NCI-H226 (cell line): ENCODE measurements at places on chromosomes 1 and 21.

DNA sequence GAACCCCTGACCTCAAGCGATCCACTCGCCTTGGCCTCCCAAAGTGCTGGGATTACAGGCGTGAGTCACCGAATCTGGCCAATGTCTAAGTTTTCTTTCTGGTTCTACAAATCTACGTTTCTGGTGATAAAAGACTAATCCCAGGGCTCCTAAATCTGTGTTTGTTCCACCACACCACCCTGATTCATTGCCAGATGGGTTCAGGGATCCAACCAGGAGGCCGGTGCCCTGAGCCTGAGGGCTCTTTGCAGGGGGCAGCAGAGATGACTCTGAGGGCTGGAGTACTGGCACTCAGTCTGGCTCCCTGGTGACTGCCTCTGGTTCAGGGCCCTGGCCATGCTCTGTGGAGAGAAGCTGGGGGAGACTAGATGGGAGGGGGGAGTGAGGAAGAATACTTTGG, 10.5 kb upstream of the OPRD1 start:
- DNase-seq = no peak

DNA sequence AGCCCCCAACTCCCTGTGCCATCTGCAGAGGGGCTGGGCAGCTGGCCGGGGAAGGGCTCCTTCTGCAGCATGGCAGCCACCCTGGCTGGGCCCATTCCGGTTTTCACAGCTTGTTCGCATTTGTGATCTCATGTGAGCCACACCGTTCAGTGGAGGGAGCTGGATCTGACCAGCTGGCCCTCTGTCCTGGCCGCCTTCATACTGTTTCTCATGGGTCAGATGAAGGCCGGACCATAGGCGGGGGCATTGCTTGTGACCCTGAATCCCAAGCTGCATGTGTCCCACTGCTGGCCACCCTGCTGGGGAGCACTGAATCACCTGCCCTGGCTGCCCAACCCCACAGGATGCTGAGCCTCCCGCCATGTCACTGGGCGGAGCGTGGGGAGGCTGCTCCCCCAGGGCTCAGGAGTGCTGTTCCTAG, 36.4 kb upstream of the PRSS38 start:
- no peak for DNase-seq

DNA sequence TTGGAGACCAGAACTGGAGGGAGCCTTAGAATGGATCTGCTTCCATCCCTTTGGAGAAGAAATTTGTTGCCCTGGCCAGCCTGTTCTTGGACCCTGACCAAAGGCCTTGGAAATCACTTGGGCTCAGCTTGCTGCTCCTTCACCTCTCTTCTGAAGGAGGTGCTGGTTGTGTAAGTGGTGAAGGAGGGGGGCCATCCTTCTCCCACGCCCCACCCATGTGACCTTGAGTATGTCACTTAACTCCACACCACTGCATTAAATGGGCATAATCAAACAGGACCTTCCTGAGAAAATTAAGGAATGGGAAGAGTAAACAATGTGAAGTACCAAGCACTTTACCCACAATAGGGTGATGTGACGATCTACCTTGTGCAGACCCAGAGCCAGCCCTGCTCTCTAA, 68.3 kb upstream of the GJB5 start:
- no peak for DNase-seq

- DNase-seq = no peak
Observed at GRCh38 chr1:44609768-44610526, 64.3 kb downstream of the TMEM53 start.

GRCh38 chr21:35827004-35827403, 233.3 kb downstream of the SETD4 start:
- no peak for DNase-seq

- no peak for DNase-seq
Observed at GRCh38 chr1:168842916-168843315, 113.9 kb upstream of the DPT start.

- peak; percentile 74 for DNase-seq
Observed at GRCh38 chr1:202281316-202282024, 60.3 kb downstream of the UBE2T start.

GRCh38 chr1:220776720-220777326, 9.9 kb upstream of the MTARC1 start:
- peak; percentile 1 for DNase-seq

GRCh38 chr1:231310391-231310934, 27.2 kb downstream of the EXOC8 start:
- DNase-seq = no peak

- peak; percentile 72 for DNase-seq
Observed at GRCh38 chr1:37945743-37946702, 830 bp downstream of the INPP5B start.

GRCh38 chr1:110091791-110092190, 20.5 kb upstream of the UBL4B start:
- DNase-seq = no peak

DNA sequence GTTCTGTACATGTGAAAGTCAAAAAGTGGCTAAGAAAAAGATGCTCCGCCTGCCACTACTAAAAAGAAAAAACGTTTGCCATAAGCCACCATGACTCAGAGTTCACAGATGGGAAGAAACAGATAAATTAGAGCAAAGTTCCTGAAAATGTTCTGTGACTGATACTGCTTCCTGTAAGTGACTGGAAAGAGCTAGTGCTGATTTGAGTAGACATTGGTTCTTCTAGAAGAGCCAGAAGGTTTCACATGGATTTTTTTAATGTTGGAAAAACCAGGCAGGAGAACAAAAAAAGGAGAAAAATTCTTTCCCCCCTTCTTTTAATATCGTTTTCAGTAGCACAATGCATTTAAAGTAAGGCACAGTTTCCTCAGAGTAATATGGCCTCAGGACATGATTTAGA, 221.4 kb downstream of the HLX start:
- no peak for DNase-seq

- DNase-seq = no peak
Observed at GRCh38 chr1:70970407-70970806, 77.2 kb downstream of the PTGER3 start.

DNA sequence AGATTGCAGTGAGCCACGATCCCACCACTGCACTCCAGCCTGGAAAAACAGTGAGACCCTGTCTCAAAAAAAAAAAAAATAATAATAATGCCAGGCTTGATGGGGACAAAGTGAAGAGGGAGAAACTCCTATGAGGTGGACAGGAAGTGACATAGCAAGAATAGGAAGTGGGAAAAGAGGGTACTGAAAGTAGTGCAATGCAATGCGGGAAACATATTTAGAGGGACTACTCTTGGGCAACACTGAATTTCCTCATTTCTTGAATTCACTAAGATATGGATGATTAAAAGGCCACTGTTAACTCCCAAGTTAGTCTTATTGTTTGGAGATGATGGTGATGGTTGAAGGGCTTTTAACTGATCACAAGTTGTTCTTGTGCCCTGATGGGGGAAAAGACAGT, 21.6 kb upstream of the KCNA2 start:
- DNase-seq = no peak

GRCh38 chr1:7010534-7011200, 225.4 kb downstream of the CAMTA1 start:
- DNase-seq = no peak

- peak; percentile 46 for DNase-seq
Observed at GRCh38 chr1:9196129-9197040, 38.2 kb upstream of the H6PD start.

- no peak for DNase-seq
Observed at GRCh38 chr1:205680073-205680851, at the start of gene SLC45A3. Gene SLC45A3, minus strand, starts transcription at chr1:205680509. Its CDS starts 15,853 bp downstream, at chr1:205664656.

GRCh38 chr1:33399375-33399774, 31.5 kb downstream of the PHC2 start:
- no peak for DNase-seq

- DNase-seq = peak; percentile 95
Observed at GRCh38 chr1:202964791-202965410, 2.2 kb downstream of the CYB5R1 start.
